ENCODE measurements at places on chromosomes 7 and 10.

- no peak for DNase-seq
These were observed 683.9 kb downstream of the XPNPEP1 start for GRCh38 chr10:109239371-109239770.

DNA sequence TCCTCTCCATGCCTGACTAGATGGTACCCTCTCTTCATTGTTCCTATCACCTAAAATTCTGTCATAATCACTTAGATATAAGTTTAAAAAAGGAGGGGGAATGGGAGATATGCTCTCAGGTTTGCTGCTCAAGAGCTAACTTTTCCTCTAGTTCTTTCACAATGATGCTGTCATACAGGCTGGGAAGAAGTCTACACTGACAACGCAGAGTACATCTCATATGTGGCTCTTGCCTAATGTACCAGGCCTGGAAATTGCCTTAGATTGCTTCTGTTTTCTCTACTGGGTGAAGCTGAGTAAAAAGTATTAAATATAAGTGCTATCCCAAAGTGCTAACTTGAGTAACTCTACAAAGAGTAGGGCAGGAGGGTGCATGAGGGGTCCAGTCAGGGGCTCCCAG lies 43.8 kb upstream of the BET1 start:
- DNase-seq, result no peak

- DNase-seq, result no peak
These were observed 78.3 kb upstream of the NRP1 start for GRCh38 chr10:33412653-33413361.

- DNase-seq, result no peak
These were observed 1.5 kb downstream of the MDFIC start for GRCh38 chr7:114923403-114923713.

GRCh38 chr7:157521061-157521731 lies 184.4 kb downstream of the DNAJB6 start:
- DNase-seq, result no peak

DNA sequence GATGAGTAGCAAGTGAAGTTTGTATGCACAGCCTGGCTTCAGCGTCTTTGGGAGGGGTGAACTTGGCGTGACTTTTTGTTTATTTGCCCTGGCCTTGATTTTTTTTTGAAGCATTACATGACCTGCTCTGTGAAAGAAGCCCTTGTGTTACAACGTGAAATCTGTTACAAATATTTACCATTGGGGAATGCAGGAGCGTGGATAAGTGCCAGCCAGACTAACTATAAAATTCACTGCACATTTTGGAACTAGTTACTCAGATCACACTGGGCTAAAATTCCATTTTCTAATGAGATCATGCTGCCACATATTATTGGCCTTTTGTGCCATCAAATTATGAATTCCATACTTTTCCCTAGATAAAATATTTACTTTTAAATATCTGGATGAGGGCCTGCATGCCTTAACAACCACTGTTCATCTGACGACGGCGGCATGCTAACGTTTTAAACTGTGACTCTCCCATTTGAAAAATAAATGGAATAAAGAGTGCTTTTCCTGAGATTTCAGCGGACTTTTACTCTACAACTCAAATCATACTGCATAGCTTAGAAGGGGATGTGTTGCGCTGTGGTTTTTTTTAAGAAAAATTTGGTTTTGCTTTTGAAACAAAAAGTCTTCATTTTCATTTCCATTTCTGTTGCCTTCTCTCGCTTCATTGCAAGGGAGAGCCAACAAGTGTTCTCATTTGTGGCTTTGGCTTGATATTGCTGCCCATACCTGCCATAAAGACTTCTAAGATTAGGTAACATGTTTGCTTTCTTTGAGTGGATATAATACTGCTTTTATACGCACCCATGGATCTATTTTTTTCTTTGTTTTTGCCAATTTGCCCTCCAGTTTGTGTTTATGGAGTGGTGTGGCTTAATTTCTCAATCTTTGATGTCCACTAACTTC lies 352.2 kb downstream of the TFEC start:
- no peak for DNase-seq

- no peak for DNase-seq
These were observed 274.8 kb downstream of the PTPRN2 start for GRCh38 chr7:158312789-158313188.

- no peak for DNase-seq
These were observed 179.6 kb downstream of the CELF2 start for GRCh38 chr10:11197266-11197712.

GRCh38 chr10:10642189-10642588 lies 375.5 kb upstream of the CELF2 start:
- DNase-seq, result no peak

GRCh38 chr10:3226960-3227744 lies 54.6 kb upstream of the PITRM1 start:
- DNase-seq, result no peak
